ENCODE measurements at places on chromosomes 16 and 17.

- no peak for DNase-seq
Measured at GRCh38 chr17:17752821-17753321, 71.6 kb downstream of the RAI1 start.

GRCh38 chr17:80751070-80751945, 206.7 kb downstream of the RPTOR start:
- peak; percentile 75 for DNase-seq

DNA sequence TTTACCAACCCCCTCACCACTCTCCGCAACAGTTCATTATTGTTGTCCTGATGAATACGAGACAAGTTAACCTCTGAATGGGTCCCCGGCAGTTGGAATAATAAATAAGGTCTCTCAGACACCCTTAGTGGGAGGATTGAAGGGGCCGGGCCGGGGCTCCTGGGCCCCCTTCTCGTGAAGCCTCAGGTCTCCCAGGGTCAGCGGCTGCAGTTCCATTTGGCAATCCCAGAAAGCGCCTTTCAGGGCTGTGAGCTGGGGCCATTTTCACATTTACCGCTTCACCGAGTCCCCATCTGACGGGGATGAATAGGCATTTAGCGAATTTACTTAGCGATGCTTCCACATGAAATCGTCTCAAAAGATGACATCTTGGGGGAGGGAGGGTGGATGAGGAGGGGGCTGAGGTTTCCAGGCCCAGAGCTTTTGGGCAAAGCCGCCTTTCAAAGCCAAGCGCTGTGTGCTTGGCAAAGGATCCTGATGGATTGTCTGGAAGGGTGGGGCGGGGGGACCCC, 309.8 kb downstream of the XYLT1 start:
- peak; percentile 44 for DNase-seq

GRCh38 chr16:85780281-85780680, 19.1 kb downstream of the EMC8 start:
- DNase-seq, result no peak

DNA sequence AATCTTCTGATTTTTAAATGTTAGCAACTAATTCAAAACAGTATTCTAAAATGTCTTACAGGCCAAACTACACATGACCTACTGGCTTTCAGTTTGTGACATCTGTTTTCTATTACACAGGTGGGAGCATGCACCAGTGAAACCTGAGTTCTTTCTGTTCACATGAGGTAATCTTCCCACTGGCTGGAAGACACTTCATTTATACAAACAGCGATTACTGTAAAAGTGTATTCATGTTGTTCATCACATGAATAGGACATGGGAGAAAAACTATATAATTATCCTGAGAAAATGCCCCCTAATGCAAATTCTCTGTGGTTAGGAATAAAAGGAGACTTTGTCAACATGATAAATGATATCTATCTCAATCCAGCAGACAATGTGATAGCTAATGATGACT, 11.1 kb upstream of the PIK3R5 start:
- no peak for DNase-seq

DNA sequence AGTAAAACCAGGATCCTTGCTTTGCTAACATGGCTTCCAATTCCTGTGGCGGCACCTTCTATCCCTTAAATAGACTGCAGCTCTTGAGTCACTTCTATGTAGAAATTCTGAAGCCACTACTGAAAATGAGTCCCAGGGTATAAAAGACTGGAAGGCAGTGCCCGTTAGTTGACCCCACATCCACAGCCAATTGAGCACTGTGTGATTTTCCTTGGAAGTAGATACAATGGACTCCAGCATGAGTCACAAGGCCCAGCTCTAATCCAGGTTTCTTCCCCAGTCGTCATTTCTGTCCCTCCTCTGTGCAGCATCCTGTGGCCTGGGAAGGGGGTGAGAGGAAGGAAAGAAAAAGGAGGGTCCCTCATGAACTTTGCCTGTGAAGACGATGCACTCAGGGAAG, 69.5 kb downstream of the HLF start:
- DNase-seq, result no peak

DNA sequence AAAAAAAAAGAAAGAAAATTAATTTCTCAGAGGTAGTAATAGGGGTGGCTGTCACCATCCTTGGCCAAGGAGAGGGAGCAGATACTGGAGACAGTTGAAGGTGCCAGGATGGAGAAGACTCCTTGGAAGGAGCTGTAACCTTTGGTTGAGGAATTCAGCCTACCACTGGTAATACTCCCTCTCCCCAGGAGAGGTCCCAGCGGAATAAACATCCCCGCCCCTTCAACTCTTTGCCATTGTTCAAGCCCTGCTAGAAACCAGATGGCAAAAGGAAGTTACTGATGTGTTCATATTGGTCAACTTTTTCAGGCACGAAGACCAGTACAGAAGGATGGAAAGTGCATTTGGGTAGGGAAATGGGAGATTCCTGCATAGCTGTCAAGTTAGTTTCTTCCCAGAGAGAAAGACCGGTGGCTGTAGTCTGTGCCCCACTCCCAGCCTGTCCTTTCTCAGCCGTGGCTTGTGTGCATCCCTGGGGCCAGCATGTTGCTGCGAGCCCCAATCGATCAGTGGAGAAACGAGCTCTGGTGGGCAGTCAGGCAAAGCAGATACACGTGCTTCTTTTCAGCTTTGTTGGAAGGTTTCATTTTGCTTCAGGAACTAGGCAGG, 612.1 kb downstream of the MAF start:
- no peak for DNase-seq

GRCh38 chr17:45086865-45087503, 25.9 kb downstream of the NMT1 start:
- DNase-seq, result no peak

DNA sequence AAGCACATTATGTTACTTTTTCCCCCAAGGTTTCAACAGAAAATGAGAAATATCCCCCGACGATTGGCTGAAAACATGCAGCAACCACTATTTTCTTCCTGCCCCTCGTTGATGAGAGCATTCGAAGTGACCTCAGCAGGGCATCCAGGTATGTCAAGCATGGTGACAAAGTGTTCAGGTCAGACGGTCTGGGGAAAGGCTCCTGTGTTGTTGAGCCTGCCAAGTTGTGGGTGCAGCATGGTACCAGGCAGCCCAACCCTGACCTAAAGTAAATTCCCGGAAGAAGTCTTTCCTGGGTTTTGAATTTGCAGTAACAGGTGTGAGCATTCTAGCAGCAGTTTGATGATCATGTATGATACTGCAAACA, 51.7 kb upstream of the SEC14L1 start:
- DNase-seq, result no peak

DNA sequence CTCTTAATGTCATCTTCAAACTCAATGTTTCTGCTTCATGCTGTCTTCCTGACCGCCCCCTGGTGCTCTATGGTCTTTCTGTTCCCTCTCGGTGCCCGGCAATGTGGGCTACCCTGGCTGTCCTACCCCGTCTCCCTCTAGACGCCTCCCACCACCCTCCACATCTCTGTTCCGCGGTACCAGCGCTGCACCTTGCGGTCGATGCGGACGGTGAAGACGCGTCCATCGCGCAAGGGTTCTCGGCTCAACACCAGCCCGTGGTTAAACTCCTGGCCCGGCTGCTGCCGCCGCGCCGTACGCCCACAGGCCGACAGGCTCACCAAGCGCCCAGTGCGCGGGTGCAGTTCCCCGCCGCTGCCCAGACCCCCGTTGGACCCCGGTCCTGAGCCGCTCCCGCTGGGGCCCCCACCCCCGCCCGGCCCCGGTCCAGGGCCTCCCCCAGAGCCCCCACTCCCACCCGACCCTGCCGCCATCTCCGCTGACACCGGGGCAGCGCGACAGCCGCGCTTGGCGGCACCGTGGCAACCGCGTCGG, at the start of gene NEURL4:
Gene NEURL4 (minus strand): TSS at position 496 of the 534 bp plus-strand sequence. CDS start 23 bp downstream, at position 473.
- DNase-seq, result no peak

DNA sequence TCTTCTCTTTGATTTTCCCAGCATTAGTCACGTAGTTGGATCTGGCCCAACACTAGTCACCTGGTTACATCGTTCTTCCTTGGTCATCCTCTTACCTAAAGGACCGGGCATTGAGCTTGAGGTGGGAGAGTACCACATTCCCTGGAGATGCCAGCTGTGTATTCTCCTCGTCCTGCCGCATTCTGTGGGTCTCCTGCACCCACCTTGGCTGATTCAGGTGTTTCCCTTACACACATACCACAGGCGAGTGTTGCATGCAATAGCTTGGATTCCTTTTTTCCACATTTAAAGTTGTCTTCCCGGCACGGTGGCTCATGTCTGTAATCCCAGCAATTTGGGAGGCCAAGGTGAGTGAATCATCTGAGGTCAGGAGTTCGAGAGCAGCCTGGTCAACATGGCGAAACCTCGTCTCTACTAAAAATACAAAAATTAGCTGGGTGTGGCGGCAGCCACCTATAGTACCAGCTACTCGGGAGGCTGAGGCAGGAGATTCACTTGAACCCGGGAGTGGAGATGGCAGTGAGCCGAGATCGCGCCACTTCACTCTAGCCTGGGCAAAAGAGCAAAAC, 21.6 kb upstream of the CLEC18C start:
- DNase-seq, result no peak

GRCh38 chr17:57672971-57673370, 72.1 kb downstream of the CCDC182 start:
- no peak for DNase-seq

GRCh38 chr17:705863-706262, 8.8 kb downstream of the VPS53 start:
- DNase-seq, result no peak

GRCh38 chr17:51257150-51258081, 2.4 kb downstream of the MBTD1 start:
- no peak for DNase-seq

GRCh38 chr17:20228860-20229259, 219.7 kb downstream of the SPECC1 start:
- no peak for DNase-seq

DNA sequence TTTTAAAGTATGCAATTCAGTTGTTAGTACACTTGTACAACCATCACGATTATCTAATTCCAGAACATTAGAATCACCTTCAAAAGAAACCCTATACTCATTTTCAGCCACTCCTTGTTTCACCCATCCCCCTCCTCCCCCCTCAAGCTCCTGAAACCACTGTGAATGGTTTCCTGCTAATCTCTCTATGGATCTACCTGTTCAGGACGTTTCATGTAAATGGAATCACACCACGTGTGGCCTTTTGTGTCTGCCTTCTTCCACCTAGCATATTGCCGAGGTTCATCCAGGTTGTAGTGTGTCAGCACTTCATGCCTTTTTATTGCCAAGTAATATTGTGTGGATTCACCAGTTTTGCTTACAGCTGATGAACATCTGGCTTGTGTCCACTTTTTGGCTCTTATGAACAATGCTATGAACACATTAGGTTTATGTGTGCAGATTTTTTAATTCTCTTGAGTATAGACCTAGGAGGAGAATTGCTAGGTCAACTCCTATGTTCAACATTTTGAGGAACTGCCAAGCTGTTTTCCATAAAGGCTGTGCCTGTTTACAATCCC, 17.8 kb downstream of the EIF4A3 start:
- DNase-seq, result peak; percentile 32

DNA sequence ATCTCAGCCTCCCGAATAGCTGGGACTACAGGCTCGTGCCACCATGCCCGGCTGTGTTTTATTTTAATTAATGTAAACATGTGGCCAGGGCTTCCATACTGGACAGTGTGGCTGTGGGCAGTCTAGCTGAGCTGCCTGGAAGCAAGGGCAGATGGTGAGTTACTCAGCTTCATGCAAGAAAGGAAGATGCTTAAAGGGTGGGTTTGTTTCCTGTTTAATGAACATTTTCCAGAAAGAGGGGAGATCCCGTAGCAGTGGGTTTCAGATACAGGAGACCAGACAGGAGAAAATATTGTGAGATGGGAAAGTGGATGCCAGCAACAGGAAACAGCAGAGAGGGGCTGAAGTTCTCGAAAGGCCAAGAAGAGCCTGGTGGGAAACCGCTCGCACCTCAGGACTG, 7.3 kb downstream of the MAPK8IP3 start:
- DNase-seq, result no peak

DNA sequence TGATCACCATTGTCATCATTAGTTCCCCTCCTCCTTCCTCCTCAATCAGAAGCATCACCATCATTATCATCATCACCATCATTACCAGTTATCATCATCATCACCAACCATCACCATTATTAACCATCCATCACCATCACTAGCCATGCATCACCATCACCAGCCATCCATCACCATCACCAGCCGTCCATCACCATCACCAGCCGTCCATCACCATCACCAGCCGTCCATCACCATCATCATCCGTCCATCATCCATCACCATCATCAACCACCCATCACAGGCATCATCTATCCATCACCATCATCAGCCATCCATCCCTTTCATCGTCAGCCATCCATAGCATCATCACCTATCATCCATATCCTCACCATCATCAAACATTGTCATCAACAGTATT, 382.0 kb downstream of the CPPED1 start:
- no peak for DNase-seq

DNA sequence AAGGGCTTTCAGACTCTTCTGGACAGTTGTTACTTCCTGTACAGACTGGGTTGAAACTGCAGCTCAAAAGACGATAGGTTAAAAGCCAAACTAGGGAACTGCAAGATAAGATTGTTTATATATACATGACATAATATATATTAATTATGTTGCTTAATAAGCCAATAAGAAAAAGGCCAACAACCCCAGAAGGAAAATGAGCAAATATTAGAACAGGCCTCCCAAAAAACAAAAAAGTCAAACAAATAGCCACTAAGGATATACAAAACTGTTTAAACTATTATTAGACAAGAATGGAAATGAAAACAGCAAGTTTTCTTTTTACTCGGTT, 495 bp upstream of the CMTR2 start:
- no peak for DNase-seq

- DNase-seq, result peak; percentile 69
Measured at GRCh38 chr17:5122586-5123342, 6.9 kb downstream of the USP6 start.

DNA sequence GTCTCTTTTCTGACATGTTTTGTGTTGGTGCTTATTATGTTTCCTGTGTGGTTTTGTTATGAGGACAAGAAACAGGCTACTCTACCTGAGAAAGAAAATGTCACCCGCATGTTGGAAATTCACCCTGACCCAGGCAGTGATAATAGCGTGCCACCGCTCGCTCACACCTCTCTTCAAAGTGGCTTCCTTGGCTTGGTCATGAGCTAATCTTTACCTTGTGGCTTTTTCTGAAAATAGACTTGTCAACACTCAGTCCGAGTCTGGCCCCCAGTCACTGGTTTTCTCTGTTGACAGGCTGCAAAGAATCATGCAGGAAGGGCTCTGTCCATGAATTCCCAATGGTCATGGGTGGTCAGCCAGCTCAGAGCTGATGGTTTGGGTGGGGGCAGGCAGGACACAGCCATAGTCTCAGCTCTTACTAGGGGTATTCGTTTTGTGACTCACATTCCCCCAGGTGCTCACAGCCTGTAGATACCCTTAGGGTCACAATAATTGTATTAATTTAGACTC, 121.3 kb upstream of the CACNG5 start:
- no peak for DNase-seq

GRCh38 chr17:72392056-72393010, 271.5 kb downstream of the SOX9 start:
- DNase-seq, result peak; percentile 65

All from lung (tissue), 17 donors.